H1 (cell line): ENCODE measurements at places on chromosomes 5 and 9.

- DNase-seq, result no peak
Measured at GRCh38 chr9:131622523-131622922, 77.2 kb downstream of the PRRT1B start.

- DNase-seq, result peak; percentile 84
Measured at GRCh38 chr9:128724744-128725211, 851 bp upstream of the ZDHHC12 start.

DNA sequence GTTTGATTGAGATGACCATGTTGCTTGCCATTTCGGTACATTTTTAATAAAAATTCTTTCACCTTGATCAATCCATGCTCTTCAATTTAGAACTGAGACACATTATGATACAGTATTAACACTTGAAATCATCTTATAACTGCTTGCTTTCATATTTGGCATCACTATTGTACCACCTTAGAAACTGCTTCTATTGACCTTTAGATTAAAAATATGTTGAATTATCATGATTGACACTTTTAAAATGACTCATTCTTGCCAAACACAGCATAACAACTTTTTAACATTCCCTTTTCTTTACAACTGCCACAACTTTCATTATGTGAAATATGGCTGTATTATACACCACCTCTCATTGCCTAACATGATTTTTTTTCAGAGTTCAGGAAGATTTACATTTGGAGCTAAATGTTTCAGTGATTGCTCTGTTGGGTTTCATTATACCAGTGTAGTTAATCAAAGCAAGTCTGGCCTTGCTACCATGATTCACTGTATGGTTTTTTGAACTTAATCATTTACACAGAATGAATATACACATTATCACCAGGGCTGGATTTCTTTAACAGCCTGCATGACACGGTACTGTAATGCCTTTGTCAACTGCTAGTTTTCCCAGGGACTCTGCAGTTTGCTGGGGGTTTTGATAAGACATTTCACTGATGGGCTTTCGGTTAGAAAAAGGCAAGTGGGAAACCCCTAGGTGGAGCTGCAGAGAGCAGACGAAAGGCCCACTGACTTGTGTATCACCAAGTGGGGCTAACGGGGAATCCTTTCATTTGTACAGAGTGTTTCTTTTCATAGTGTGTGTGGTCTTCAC, 93.6 kb upstream of the TLE4 start:
- no peak for DNase-seq

DNA sequence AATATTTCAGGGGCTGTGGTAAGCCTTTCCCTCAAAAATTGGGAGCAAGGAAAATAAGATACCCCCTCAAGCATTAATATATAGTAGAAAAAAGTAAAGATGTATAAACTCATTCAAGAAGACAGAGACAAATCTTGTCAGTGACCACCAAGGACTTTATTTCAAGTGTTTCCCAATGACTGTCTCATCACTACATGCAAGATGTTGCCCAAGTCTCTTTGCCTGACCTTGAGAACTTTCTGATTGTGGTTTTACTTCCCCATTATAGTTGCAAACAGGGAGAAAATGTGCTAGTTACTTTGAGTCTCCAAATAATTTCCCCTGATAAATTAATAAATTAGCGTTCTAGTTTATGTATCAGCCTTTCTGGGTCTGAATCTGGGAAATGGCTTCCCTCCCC, 4.0 kb upstream of the SLC46A2 start:
- no peak for DNase-seq

- DNase-seq, result no peak
Measured at GRCh38 chr5:68000805-68001204, 214.8 kb upstream of the PIK3R1 start.

DNA sequence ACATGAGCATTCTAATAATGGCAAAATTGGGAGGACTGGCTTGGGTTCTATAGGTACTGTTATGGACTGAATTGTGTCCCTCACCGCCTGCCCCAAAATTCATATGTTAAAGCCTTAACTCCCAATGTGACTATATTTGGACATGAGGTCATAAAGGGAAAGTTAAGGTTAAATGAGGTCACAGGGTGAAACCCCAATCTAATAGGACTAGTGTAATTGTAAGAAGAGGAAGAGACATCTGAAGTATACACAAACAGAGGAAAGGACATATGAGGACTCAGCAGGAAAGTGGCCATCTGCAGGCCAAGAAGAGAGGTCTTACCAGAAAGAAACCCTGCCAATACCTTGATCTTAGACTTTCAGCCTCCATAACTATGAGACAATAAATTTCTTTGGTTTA, 23.1 kb downstream of the RNF180 start:
- no peak for DNase-seq

GRCh38 chr9:123642291-123643278, 286.6 kb downstream of the CRB2 start:
- no peak for DNase-seq

DNA sequence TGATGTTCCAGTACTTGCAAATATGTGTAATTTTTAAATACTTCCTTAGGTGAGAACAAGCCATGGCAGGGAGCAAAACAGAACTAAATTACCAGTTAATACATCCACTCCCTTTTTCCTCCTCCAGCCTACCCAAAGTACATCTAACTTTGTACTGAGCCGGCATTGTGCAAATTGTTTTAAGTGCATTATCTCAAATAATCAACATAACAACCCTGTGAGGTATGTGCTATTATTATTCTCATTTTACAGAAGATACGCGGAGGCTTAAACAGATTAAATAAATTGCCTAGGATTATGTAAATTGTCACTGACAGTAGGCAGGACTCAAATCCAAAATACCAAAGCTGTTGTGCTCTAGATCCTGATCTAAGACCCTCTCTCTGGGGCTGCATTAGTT, 55.5 kb upstream of the KLF4 start:
- DNase-seq, result no peak

DNA sequence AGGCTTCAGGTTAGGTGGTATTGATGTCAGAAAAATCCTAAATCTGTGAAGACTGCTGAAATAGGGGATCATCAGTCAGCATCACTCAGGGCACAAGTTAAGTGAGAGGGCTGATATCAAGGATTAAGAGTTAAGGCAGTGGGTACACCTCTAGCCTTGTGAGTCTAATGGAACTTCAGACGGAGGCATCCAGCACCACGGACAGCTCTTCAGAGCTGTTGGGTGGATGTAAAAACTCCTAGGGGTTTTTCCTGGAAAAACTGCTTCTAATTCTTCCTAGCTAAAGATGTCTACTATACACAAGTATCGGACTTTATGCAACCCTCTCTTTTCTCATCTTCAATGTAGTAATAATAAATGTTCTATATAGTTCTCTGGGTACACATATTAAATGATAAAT, 165.9 kb downstream of the SH3GL2 start:
- no peak for DNase-seq

- DNase-seq, result no peak
Measured at GRCh38 chr5:139149477-139150199, 48.5 kb downstream of the SIL1 start.

- DNase-seq, result no peak
Measured at GRCh38 chr5:172835290-172835993, 1.4 kb downstream of the ERGIC1 start.
